Neural progenitor cell (in vitro differentiated cells): ENCODE measurements at places on chromosomes 2 and 18. TPM values are rescaled to one million over a fixed set of nuclear protein-coding genes. Genes with fewer than 3 reads are reported as not detected.

DNA sequence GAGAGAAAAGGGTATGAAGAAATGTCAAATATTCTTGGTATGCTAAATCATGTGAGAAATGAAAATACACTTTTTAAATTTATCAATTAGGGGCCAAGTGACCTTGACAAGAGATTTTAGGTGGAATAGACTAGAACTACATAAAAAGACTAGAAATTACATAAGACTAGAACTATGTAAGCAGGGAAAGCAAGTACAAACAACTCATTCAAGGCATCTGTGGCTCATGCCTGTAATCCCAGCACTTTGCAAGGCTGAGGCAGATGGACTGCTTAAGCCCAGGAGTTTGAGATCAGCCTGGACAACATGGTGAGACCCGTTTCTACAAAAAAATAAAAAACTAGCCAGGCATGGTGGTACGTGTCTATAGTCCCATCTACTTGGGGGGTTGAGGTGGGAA lies 20.3 kb downstream of the SF3B1 start:
- no peak for DNase-seq

GRCh38 chr2:190891372-190891771 lies 10.8 kb downstream of the GLS start:
- DNase-seq, result no peak

GRCh38 chr2:3313781-3314375 lies 63.7 kb downstream of the EIPR1 start:
- no peak for DNase-seq

DNA sequence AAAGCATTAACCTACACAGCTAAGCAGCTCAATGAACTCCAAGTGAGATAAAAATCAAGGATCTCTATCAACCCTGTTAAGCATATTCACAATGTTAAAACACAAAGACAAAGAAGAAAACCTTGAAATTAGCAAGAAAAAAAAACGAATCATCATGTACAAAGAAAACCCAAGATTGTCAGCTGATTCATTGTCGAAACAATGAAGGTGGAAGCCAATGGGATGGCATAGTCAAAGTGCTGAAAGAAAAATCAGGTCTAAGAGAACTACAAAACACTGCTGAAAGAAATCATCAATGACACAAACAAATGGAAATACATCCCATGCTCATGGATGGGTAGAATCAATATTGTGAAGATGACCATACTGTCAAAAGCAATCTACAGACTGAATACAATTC lies 32.5 kb downstream of the NMS start:
- no peak for DNase-seq

DNA sequence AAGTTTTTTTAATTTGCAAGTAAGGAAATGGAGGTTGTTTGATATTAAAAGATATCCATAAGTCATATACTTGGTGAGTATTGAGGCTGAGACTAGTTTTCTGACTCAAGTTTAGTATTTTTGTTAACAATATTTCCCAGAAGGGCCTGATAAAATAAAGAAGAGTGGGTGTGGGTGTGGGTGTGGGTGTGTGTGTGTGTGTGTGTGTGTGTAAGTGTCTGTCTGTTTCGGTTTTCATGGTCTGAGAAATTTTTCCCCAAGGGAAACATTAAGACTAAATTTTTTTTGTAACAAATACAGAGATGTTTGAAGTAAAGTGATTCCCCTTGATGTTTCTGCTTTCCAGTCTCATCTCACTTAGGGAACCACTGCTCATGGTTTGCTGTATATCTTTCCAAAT lies 36.5 kb downstream of the PPM1B start:
- DNase-seq, result no peak

- no peak for DNase-seq
These were observed 120.3 kb upstream of the TMEM18 start for GRCh38 chr2:797556-797955.

- DNase-seq, result no peak
These were observed 222.1 kb downstream of the CELF4 start for GRCh38 chr18:37343542-37343851.

DNA sequence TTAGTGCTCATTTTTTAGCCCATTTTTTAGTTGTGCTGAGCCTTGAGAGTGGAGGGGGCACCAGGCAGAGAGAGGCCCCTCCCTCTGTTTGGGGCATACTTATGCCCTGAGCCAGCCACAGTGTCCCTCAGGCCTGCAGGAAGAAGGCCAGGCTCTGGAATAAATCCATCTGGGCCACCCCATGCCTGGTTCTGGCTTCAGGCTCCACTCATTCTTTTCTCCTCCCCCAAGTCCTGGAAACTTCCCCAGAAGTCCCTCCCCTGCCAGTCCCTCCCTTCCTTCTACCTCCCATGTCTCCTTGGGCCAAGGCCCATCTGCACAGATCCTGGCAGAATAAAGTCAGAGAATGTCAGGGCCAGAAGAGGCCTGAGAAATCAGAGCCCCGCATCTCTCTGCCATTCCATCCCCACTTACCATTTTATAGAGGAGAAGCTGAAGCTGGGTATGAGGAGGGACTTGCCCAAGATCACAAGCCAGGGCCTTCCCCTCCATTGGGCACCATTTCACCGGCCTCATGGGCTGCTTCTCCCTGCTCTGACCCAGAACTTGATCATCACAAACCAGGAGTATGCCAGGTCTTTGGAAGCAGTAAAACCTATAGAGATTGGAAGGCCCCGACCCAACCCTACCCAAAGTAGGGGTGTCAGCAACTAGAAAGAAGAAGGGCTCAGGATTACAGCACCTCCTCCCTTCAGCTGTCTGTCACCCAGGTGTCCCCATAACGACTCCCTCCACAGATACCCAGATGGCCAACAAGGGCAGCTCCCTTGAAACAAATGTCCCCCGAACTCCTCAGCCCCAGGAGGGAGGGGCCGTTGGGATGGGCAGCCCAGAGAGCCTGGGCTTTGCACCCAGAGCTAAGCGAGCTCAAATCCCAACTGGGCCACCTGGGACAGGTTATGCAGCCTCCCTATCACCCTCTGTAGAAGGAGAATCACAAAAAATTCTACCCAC lies 108.4 kb downstream of the POLR1A start:
- DNase-seq, result no peak

GRCh38 chr2:160431441-160431840 lies 62.2 kb downstream of the RBMS1 start:
- DNase-seq, result no peak

Gene HOXD9
- total RNA-seq, result not detected in 2 replicates

Gene PFN4
- 0.21 and 0.43 TPM in 2 replicates for total RNA-seq

Gene GCKR
- 2.2 TPM in 1 of 2 replicates, not detected in the other for total RNA-seq

Gene SOWAHC
- total RNA-seq, result 5.7 and 7.2 TPM in 2 replicates

Gene OTX1
- total RNA-seq, result 7.9 and 23.3 TPM in 2 replicates

Gene SMC6
- 38.2 and 56.8 TPM in 2 replicates for total RNA-seq
